NCI-H1092 (cell line): ENCODE measurements at places on chromosomes 2 and 18.

DNA sequence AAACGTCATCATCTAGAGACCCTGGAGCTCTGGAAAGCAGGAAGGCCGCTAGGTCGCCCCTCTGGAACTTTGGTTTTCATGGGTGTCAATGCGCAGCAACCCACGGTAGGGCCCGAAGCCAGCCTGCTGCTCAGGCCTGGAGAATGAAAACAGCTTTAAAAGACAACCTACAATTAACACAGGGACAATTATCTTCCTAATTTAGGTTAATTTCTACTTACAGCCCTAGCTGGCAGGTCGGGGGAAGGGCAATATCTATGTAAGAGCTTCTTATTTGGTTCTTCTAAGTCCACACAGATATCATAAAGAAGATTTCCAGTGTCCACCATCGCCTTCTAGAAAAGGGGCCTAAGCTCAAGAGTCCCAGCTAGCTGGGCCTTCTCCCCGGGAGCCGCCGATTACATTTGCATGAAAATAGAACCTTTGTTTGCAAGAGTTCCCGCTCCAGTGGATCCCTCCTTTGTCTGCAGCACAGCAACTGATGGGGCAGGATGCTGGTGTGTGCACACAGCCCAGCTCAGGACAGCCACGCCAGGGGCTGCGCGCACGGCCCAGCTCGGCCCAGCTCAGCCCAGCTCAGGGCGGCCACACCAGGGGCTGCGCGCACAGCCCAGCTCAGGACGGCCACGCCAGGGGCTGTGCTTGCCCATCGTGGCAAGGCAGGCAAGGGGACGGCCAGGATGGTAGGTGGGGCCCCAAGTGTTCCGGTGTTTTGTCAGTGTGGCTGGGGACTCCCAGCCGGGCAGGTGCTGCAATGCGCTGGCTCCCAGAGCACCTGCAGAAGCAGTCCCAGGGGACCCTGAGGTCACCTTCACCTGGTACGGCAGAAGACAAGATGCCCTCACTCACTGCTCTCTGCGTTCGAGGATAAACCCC is 109.1 kb downstream of the HDAC4 start:
- DNase-seq = peak; percentile 9

- DNase-seq = no peak
Measured at GRCh38 chr18:44786688-44787087, 106.0 kb downstream of the SETBP1 start.

GRCh38 chr2:96604104-96604503 is 34.0 kb downstream of the KANSL3 start:
- no peak for DNase-seq

DNA sequence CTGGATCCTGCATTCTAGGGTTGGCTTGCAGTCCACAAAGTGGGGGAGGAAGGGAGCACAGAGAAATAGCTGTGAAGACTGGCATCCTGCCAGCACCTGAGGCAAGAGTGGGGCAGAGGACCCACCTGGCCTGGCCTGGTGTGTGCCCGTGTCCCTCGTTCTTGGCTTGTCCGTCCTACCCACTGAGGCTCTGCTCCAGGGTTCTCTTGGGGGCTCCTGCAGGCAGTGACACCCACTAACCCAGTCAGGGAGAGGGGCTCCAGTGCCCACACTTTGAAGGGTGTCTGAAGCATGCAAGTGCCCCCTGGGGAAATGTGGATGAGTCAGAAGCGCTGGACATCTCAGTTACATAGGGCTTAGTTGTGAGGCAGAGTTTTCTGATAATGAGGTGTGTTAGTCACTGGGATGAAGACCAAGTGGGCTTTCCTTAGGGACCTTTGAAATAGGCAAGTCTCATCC is 79.4 kb downstream of the SLC4A3 start:
- no peak for DNase-seq

- DNase-seq = no peak
Measured at GRCh38 chr2:28895189-28895893, 874 bp downstream of the WDR43 start.

DNA sequence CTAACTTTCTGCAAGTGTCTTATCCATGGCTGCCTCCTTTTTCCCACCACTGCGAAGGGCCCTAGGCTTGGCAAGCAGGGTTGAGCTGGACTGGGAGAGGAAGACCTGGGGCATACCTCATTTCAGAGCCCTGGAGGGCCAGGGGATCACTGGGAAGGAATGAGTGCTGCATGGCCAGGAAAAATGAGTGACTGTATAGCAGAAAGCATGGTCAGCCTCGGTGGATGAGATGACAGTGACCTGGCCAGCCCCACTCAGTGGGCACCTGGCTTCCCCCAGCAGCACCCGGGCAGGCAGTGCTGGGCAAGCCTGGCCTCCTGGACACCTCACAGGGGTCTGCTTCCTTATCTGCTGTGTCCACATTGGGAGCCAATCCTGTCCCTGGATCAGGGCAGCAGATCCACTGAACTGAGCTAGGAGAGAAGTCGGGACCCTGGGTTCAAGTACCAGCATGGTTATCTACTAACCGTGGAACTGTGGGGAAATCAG is 76.4 kb downstream of the HS1BP3 start:
- no peak for DNase-seq

DNA sequence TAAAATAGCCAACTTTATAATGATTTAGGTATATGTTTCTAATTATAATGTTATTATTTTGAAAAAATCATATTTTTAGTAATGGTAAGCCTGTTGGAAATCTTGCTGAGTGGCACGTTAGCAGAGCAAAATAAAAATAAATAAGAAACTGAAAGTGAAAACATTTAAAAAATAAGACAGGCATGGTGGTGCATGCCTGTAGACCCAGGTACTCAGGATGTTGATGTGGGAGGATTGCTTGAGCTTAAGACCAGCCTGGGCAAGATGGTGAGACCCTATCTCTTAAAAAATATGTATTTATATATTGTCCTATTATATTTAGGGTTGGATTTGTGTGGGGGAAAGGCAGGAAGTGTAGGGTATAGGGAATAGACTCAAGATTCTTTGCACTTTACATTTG is 15.8 kb upstream of the ANKRD12 start:
- no peak for DNase-seq

DNA sequence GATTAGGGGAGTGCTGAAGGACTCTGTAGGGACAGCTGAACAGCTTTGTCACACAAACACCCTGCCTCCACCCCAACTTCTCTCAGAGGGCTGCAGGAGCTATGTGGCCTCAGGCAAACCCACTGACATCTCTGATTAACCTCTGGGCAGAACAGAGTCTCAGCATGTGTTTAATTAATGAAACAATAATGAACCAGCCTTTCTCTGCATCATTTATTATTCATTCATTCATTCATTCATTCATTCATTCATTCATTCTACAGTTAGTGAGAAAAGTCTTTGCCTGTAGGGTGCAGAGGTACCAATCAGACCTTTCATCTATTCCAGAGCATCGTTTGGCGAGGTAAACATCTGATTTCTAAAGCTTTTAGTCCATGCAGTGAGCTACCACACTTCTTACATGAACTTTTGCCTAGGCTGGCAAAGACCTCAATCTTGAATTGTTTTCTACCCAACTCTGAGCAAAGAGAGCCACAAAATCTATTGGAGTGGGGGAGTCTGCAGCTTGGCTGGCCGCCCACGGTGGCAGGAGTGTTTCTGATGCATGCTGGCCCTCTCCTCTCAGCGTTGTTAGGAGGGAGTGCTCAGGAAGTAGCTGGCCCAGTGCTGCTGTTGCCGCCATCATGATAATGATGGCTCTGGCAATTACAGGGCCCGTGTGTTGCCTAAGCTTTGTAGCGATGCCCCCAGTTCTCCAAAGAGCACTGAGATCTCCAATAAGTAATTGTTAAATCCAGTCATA is 198.9 kb downstream of the SMAD7 start:
- no peak for DNase-seq

DNA sequence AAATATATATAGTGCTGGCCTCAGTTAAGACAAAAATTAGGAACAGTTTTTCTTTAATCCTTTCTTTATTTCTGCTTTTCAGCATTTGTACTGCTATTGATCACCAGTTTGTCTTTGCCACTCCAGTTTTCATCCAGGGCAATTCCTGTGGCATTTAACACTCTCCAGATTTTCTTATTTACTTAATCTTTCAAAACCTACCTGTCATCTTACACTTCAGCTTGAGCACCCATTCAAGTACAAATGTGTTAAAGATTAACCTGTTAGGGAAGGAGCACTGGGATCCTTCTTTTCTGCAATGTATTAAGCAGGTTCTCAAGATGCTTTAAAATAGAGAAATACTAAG is 101.8 kb upstream of the SCN1A start:
- DNase-seq = no peak

- DNase-seq = no peak
Measured at GRCh38 chr2:171253900-171254650, 93.4 kb upstream of the TLK1 start.

- no peak for DNase-seq
Measured at GRCh38 chr2:152175012-152175367, 573 bp downstream of the STAM2 start.

DNA sequence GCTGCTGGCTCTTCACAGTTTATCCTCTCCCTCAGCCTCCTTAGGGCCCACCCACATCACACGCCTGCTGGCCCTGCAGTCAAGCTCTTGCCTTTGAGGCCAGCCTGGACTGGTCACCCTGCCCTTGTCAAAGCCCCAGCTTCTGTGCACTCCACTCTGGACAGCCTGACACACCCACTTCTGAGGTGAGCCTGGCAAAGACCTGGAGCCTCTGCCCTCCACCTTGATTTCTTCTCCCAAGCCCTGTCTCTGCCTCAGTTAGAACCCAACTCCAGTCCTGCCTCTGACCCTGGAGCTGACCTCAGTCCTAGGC is 37.0 kb upstream of the TAF1B start:
- DNase-seq = no peak

GRCh38 chr2:34785206-34785785 is 1186.2 kb upstream of the FAM98A start:
- no peak for DNase-seq

GRCh38 chr18:40577981-40578365 is 1377.1 kb upstream of the PIK3C3 start:
- DNase-seq = no peak

GRCh38 chr2:171972329-171972982 is 27.3 kb upstream of the METAP1D start:
- DNase-seq = no peak

- DNase-seq = no peak
Measured at GRCh38 chr2:974502-974901, 23.9 kb downstream of the SNTG2 start.

DNA sequence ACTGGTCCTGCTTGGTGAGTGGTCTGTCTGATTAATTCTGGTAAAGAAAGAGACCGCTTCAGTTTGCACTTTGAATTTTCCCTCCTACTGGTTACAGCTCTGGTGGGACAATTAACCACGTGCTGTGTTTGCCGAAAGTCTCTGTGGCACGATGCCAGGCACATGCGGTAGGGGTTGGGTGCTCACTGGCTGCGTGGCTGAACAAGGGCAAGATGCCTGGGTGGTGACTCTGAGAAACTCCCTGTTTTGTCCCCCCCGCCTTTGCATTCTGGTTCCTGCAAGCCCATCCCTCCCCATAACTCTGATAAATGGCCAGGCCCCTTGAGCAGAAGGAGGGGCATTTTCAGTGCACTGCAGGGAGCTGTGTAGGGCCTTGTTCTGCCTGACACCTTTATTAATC is 206.1 kb downstream of the TFCP2L1 start:
- no peak for DNase-seq

DNA sequence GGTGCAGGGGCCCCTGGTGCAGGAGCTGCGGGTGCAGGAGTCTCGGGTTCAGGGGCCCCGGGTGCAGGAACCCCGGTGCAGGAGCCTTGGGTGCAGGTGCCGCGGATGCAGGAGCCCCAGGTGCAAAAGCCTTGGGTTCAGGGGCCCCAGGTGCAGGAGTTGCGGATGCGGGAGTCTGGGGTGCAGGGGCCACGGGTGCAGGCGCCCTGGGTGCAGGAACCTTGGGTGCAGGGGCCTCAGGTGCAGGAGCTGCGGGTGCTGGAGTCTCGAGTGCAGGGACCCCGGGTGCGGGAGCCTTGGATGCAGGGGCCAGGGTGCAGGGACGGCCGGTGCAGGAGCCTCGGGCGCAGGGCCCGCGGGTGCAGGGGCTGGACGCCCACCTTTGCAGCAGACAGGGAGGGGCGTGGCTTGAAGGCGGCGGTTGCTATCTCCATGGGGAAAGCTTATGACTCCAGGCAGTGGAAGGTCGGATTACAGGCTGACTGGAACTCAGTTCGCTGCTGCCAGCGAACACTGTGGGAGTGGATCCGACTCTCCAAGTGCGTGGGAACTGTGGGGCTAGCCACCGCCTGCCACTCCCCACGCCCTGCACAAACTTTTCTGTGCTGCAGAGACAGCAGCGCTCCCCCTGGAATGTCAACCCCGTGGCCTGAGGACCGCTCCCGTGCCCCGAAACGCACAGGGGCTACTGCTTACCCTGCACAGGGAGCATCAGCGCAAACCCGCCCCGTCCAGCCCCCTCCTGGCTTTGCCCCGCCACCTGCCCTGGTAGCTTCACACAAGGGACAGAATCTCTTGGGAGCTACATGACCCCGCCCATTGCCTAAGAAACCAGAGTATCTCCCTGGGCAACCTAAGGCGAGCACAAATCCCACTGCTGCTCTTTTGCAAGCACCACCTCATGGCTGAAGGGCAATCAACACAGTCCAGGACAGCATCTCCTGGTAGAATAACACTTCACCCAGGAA is 40.3 kb downstream of the COPS9 start:
- no peak for DNase-seq

GRCh38 chr2:120914839-120915521 is 179.3 kb downstream of the GLI2 start:
- no peak for DNase-seq

DNA sequence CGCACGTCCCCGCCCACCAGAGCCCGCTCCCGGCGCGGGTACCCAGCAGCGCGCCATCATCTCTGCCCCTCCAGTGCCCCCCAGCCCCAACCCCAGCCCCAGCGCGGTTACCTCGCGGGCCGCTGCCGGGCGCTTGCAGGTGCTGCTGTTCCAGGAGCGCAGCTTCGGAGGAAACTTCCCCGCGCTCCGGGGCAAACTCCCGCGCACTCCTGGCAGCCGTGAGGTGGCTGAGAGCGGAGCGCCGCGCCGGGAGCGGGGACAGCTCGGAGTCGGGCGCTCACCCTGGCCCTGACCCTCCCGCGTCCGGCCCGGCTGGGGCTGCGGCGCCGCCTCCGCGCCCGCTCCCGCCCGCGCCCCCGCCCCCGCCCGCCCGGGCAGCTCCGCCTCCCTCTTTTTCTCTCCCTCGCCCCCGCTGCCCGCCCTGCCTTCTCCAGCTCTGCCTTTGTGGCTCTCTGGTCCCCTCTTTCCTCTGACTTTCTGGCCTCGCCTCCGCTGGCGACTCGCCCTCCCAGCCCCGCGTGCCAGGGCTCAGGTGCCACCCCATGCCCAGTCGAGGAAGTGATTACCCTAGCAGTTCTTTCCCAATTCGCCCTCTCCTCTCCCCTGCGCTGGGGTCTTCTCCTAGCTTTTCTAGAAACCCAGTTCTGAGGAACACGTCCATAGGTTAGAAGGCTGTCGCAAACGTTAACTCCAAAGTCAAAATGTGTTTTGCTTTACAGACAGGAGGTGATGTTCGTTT is at the start of gene CHST9:
CHST9 (minus strand) TSS at position 284 of the 739 bp plus-strand sequence. CDS start 42,499 bp downstream, outside the sequence.
- no peak for DNase-seq

DNA sequence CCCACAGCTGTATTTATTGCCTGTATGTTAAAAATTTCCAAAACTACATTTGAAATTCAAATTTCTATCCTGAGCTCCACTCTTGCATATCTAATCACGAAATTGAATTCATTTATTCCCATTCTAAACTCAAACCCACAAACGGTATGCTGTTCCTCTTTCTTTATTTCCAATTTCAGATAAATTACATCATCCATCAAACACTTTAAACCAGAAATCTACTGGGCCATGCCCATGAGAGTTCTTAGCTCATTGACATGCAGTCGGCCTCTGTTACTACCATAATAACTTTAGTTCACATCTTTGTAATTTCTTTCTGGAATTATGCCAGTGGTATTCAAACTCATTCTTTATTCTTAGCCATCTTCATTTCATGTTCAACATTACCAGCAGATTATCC is 100.3 kb downstream of the COL3A1 start:
- no peak for DNase-seq

GRCh38 chr18:79258447-79258846 is 137.3 kb upstream of the NFATC1 start:
- no peak for DNase-seq
